ENCODE measurements at places on chromosomes 5 and 9. TPM values are rescaled to one million over a fixed set of nuclear protein-coding genes. Genes with fewer than 3 reads are reported as not detected.

GRCh38 chr9:98971168-98971914 lies 27.6 kb downstream of the COL15A1 start:
- H3K27ac ChIP-seq = no peak overlapping the region
- no peaks in the 10 kb centered on the region for H3K36me3 ChIP-seq
- H3K4me3 ChIP-seq = no peak overlapping the region
- no peaks in the 10 kb centered on the region for H3K4me1 ChIP-seq
- DNase-seq = no peak
- H3K27me3 ChIP-seq = no peaks in the 10 kb centered on the region

GRCh38 chr9:132032238-132032950 lies 47.3 kb downstream of the MED27 start:
- H3K27me3 ChIP-seq = no peaks in the 10 kb centered on the region
- H3K4me3 ChIP-seq = no peak overlapping the region
- no peak for DNase-seq
- H3K27ac ChIP-seq = no peak overlapping the region

GRCh38 chr9:91211414-91211813 lies 150.3 kb downstream of the AUH start:
- no peak overlapping the region for H3K4me3 ChIP-seq
- no peak overlapping the region for H3K27ac ChIP-seq
- H3K4me1 ChIP-seq = peaks cover 5% of the 10 kb centered on the region
- H3K36me3 ChIP-seq = no peaks in the 10 kb centered on the region
- no peak for DNase-seq

DNA sequence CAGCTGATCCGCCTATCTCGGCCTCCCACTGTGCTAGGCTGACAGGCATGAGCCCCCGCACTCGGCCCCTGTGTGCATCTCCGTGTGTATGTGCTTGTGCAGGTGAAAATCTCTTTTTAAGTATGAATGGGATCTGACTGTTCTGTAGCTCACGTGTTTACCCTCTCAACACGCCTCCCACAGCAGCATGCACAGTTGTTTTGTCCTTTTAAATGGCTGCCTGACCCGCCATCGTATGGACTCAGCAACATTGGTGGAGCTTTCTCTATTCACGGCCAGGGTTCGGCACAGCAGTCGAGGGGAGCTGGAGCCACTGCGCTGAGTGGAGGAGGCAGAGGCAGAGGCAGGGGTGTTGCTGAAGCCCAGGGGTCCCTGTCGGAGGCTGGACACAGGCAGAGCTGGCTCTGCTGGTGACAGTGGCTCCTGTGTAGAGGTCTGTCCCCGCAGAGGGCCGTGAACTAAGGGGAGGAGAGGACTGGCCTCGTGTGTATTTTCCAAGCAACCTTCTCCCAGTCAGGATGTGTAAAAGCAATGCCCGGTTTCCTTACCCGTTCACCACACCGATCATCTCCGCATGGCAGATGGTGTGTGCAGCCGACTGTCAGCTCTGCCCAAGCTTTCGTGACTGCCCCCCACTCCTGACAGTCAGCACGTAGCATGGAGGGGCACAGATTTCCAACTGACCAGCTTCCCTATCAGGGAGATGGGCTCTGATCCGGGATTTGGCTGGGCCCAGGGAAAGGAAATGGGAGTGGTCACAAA lies 37.3 kb downstream of the MRPL36 start:
- DNase-seq = no peak
- no peaks in the 10 kb centered on the region for H3K4me1 ChIP-seq
- no peak overlapping the region for H3K4me3 ChIP-seq
- no peaks in the 10 kb centered on the region for H3K36me3 ChIP-seq
- no peaks in the 10 kb centered on the region for H3K27me3 ChIP-seq

- H3K4me1 ChIP-seq = no peaks in the 10 kb centered on the region
- no peaks in the 10 kb centered on the region for H3K27me3 ChIP-seq
- no peak overlapping the region for H3K27ac ChIP-seq
- no peaks in the 10 kb centered on the region for H3K36me3 ChIP-seq
- H3K4me3 ChIP-seq = no peak overlapping the region
Measured at GRCh38 chr5:143229426-143229895, 174.0 kb downstream of the NR3C1 start.

- no peak overlapping the region for H3K27ac ChIP-seq
- H3K27me3 ChIP-seq = no peaks in the 10 kb centered on the region
- no peaks in the 10 kb centered on the region for H3K36me3 ChIP-seq
- H3K4me3 ChIP-seq = no peak overlapping the region
Measured at GRCh38 chr9:76424491-76424890, 30.3 kb upstream of the RFK start.

DNA sequence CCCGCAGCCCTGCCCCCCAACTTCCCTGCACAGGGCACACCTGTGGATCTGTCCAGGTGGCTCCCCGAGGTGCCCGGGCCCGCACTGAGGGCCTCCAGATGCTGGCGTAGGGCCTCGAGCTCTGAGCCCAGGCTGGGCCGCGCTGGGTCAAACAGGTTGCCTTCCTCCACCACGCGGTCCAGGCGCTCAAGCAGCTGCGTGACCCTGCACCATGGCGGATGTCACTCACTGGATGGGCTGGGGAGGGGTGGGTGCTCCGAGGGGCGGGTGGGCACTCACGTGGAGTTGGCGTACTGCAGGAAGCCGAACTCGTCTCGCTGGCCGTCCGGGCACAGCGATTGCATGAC lies 5.4 kb downstream of the ABCA2 start:
- peaks cover 4% of the 10 kb centered on the region for H3K4me1 ChIP-seq
- no peak overlapping the region for H3K27ac ChIP-seq
- no peaks in the 10 kb centered on the region for H3K36me3 ChIP-seq
- no peaks in the 10 kb centered on the region for H3K27me3 ChIP-seq

DNA sequence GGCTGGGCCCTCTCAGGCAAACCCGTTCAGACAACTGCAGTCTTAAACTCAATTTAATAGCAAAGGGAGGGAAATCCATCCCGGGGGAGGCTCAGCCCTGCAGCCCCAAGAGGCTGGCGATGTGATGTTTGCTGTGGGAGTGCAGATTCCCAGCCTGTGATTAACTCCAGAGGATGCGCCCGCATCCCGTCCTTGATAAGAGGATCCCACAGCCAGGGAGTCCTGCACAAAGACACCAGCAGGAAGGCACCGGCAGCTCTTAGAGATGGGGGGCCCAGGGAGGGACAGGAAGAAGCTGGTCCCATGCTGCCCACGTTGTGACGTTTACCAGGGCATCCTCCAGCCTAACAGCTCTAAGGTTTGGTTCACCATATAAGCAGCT lies 64.7 kb downstream of the MRPL36 start:
- H3K4me1 ChIP-seq = no peaks in the 10 kb centered on the region
- H3K27me3 ChIP-seq = no peaks in the 10 kb centered on the region
- DNase-seq = no peak
- H3K4me3 ChIP-seq = no peak overlapping the region

- H3K27me3 ChIP-seq = no peaks in the 10 kb centered on the region
- DNase-seq = no peak
- H3K36me3 ChIP-seq = no peaks in the 10 kb centered on the region
- no peak overlapping the region for H3K27ac ChIP-seq
- H3K4me1 ChIP-seq = no peaks in the 10 kb centered on the region
Measured at GRCh38 chr9:8980496-8981013, 1181.0 kb upstream of the DMAC1 start.

DNA sequence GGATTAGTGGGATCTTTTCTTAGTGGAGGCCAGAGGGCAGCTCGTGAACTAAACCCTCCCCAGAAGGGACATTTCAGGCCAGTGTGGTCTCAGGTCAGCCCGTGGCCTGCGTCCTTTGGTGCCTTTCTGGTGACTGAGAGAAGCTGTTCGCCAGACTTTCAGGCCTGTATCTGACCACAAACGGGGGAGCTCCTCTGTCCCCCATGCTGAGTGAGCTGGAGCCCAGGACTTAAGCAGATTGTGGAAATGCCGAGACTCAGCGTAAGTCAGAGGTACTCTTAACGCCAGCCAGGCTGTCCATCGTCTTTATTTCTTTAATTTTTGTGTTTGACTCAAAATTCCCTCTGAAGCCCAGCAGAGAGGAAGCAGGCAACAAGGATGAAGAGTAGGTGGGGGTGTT lies 54.8 kb upstream of the NCS1 start:
- H3K27ac ChIP-seq = no peak overlapping the region
- DNase-seq = no peak
- peaks cover 3% of the 10 kb centered on the region for H3K36me3 ChIP-seq
- H3K4me1 ChIP-seq = peaks cover 9% of the 10 kb centered on the region
- no peak overlapping the region for H3K4me3 ChIP-seq

- H3K27ac ChIP-seq = no peak overlapping the region
- H3K4me1 ChIP-seq = no peaks in the 10 kb centered on the region
- no peak overlapping the region for H3K4me3 ChIP-seq
- DNase-seq = peak; percentile 10
- H3K36me3 ChIP-seq = no peaks in the 10 kb centered on the region
Measured at GRCh38 chr9:2260417-2261306, 245.5 kb downstream of the SMARCA2 start.

- DNase-seq = no peak
- no peak overlapping the region for H3K27ac ChIP-seq
- H3K27me3 ChIP-seq = no peaks in the 10 kb centered on the region
- no peaks in the 10 kb centered on the region for H3K36me3 ChIP-seq
- H3K4me1 ChIP-seq = no peaks in the 10 kb centered on the region
Measured at GRCh38 chr5:175609526-175609925, 48.3 kb upstream of the HRH2 start.

- H3K36me3 ChIP-seq = no peaks in the 10 kb centered on the region
- H3K4me1 ChIP-seq = no peaks in the 10 kb centered on the region
- no peak overlapping the region for H3K27ac ChIP-seq
- H3K27me3 ChIP-seq = no peaks in the 10 kb centered on the region
- no peak for DNase-seq
Measured at GRCh38 chr5:50853151-50853550, 186.7 kb downstream of the PARP8 start.

DNA sequence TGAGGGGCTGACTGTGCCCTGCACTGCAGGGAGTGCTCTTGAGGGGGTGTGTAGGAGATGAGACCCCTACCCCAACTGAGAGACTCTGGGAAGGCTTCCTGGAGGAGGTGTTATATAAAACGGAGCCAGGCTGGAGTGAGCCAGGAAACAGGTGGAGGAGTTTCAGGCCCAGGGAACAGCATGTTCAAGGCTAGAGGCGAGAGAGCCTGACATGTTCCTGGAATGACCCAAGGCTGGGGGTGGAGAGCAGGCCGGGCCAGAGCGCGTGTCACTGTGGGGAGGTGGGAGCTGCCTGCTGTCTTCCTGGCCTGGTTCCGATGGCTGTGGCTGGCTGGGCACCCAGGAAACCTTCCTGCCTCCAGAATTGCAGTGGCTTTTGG lies 48.7 kb downstream of the RXRA start:
- no peak overlapping the region for H3K4me3 ChIP-seq
- no peaks in the 10 kb centered on the region for H3K36me3 ChIP-seq

DNA sequence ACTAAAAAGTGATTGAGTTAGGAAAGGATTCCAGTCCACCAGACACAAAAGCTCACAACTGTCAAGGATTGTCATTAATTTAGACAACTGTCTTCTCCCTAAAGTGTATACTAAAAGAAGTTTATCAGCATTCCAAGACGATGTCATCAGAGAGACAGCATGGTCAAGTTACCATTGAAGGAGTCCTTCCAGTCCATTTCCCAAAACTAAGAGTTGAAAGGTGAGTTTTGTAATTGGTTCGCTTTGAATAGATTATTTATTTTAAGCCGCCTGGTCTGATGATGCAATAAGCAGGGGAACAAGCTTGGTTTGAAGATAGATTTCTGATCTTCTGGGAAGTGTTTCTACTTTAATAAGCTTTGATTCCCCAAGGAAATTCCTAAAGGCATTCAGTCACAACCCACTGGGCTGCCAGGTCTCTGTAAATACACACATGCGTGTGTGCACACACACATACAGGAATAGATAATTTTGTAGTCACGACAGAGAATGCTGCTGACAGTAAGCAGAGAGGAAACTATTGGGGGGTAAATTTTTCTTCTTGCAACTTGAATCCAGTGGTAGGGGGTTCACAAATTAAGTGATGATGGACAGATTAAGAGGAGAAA lies 234.8 kb downstream of the PIK3R1 start:
- no peak for DNase-seq
- H3K4me1 ChIP-seq = peaks cover 5% of the 10 kb centered on the region
- no peaks in the 10 kb centered on the region for H3K36me3 ChIP-seq
- H3K27ac ChIP-seq = no peak overlapping the region
- H3K27me3 ChIP-seq = no peaks in the 10 kb centered on the region
- H3K4me3 ChIP-seq = no peak overlapping the region

- H3K36me3 ChIP-seq = no peaks in the 10 kb centered on the region
- H3K27ac ChIP-seq = no peak overlapping the region
- H3K27me3 ChIP-seq = no peaks in the 10 kb centered on the region
- DNase-seq = no peak
Measured at GRCh38 chr9:125529589-125530515, 177.2 kb downstream of the MAPKAP1 start.

- no peaks in the 10 kb centered on the region for H3K27me3 ChIP-seq
- H3K36me3 ChIP-seq = no peaks in the 10 kb centered on the region
Measured at GRCh38 chr5:126383246-126383645, 40.0 kb upstream of the GRAMD2B start.

- H3K4me1 ChIP-seq = peaks cover 48% of the 10 kb centered on the region
- DNase-seq = peak; percentile 79
- peak overlapping the region; percentile 82 for H3K27ac ChIP-seq
Measured at GRCh38 chr5:37721447-37721871, 118.4 kb downstream of the GDNF start.

DNA sequence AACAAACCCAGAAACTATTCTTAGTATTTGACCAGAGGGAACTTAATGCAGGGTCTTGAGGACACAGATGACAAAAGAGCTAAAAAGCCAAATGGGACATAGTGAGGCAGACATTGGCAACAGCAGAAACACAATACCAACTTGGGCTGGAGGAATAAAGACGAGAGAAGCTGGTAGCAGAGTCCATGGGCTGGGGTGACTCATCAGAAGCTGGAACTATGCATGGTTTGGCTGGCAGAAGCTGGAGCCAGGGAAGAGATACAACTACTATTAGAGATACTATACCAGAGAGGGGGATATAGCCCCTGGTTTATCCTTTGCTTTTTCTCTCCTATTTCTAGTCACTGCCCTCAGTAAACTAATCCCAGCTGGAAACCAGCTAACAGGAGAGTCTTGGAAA lies 29.2 kb upstream of the DPYSL3 start:
- H3K4me1 ChIP-seq = peaks cover 33% of the 10 kb centered on the region
- DNase-seq = peak; percentile 53
- no peak overlapping the region for H3K27ac ChIP-seq
- H3K4me3 ChIP-seq = no peak overlapping the region
- H3K36me3 ChIP-seq = no peaks in the 10 kb centered on the region

DNA sequence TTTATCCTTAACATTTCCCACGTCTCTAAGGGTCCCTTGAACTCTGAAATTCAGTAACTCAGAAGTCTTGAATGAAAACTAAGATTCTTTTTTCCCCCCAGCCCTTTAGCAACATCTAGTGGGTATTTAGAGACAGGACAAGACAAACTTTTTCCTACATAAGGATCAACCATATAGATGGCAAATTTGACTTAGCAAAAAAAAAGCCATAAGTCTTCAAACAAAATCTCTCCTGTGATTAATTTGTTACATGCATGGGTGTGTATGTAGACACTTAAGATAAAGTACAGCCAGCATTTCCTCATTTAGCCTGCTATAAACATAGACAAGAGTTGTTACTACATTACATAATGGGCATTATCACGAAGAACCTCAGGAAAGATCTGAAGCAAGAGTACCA lies 29.1 kb upstream of the ANKRD31 start:
- no peaks in the 10 kb centered on the region for H3K4me1 ChIP-seq
- no peak overlapping the region for H3K4me3 ChIP-seq
- DNase-seq = peak; percentile 28
- H3K36me3 ChIP-seq = no peaks in the 10 kb centered on the region
- no peak overlapping the region for H3K27ac ChIP-seq

The COMMD10 gene
- polyA plus RNA-seq = 8.1 TPM

The MSX2 gene
- not detected for polyA plus RNA-seq

The CENPK gene
- polyA plus RNA-seq = 8.0 TPM

The KLF9 gene
- polyA plus RNA-seq = 6.6 TPM

The NR5A1 gene
- not detected for polyA plus RNA-seq

Data from endothelial cell of umbilical vein (primary cell).